ENCODE measurements at places on chromosomes 1 and 21.
A peak's percentile ranks its signal among the peaks of the same experiment; 100 is the strongest.

DNA sequence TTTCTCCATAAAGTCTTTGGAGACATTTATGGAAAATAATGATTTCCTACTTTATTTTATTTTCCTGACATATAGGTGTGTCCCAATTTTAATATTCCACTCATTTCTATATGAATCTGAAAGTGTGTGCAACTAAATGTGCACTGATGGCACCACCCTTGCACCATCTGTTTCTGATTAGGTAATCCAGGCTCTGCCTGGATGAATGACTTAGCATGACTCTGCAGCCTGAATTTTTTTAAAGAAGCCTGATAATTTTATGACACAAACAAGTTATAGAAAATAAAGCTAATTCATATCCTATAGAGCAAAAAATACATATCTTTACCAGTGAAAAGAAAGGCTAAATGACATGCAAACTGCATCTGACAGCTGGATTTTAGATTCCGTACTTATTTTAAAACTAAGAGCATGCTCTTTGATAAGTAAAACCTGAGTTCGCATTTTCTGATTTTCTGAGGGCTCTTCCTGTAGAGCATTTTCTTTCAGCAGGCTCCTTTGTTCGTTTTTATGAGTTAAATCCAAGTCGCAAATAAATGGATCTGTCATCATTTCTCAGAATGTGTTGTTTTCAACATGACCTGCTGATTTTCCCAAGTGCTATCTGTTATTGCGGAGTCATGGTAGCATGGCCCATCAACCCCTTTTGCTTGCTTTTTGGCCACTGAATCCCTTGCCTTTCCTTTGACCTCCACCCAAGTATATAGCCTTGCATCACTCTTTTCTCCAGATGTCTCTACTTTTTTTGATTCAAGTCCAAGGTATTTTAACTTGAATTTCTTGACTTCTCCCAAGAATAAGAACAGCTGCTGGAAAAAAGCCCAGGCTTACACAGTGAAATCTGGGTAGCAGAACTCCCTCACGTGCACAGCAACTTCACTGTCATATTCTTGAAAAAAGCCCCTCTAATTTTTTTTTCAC, 52.8 kb upstream of the LYPLAL1 start:
- no peak for DNase-seq

GRCh38 chr1:214989341-214989740, 93.2 kb upstream of the KCNK2 start:
- DNase-seq = no peak

GRCh38 chr1:183821889-183822611, 17.1 kb downstream of the RGL1 start:
- DNase-seq = no peak

GRCh38 chr1:70518106-70518505, 107.0 kb downstream of the CTH start:
- DNase-seq = no peak

DNA sequence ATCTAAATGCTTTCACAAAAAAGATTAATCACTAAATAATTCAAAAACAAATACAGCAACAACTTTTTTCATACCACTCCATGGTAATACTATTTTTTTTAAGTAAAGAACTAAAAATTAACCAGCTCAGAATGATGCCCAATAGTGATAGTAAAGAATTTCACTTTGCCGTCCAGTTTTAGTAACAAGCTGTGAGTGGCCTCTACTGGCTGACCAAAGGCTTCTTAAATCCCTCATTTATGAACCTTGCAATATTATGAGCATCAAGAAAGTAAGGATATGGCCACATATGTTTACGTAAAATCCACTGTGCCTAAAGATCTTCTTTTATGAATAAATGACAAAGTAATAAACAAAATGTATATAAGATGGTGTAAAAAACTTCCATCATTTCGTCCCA, 108.6 kb downstream of the GPATCH2 start:
- no peak for DNase-seq

DNA sequence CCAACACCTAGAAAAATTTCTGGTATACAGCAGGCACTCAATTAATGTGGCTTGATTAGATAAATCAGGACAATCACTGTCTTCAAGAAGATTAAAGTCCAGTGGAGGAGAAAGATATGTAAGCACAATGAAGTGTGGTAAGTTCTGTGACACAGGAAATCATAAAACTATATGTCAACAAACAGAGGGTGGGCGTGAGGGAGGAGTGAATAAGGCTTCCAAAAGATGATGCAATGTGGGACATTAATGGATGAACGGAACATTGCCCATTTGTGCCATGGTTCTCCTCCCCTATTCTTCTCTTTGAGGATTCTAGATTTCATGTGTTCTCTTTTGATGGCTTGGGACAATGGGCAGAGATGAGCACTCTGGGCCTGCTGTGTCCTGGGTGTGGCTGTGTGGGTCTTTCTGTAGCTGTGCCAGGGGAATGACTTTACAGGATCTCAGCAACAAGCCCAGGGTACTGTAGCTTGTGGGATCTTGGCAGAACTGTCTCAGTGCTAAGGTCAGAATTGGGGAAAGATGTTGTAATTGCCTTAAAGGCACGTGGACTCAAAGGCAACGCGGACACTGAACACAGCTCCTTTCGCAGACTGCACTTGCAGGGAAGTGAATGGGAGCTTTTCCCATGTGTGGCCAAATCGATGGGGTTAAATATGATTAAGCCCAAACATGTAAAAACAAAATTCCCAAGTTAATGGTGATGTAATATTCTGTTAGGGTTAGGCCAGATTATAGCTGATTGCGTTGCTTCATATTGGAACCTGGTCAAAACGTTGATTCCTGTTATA, 366.9 kb downstream of the TGFB2 start:
- DNase-seq = no peak

GRCh38 chr1:64942675-64943074, 23.7 kb downstream of the JAK1 start:
- no peak for DNase-seq

- DNase-seq = no peak
Measured at GRCh38 chr1:109167001-109167506, 46.7 kb upstream of the SARS1 start.

DNA sequence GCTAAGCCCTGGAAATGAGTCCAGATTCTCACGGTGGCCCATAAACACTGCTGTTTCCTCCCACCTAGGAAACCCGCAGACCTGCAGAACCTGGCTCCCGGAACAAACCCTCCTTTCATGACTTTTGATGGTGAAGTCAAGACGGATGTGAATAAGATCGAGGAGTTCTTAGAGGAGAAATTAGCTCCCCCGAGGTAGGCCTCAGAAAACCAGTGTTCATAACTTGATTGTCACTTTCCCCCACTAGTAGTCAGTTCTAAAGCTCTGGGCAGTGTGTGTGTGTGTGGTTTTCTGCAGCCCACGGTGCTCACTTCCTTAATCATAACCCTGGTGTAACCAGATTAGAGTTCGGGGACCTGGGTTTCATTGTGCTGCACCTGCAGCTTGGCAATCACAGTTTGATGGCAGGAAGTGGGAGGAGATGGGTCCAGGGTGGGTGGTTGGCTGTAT, 39.1 kb downstream of the CLIC6 start:
- DNase-seq = peak; percentile 4

DNA sequence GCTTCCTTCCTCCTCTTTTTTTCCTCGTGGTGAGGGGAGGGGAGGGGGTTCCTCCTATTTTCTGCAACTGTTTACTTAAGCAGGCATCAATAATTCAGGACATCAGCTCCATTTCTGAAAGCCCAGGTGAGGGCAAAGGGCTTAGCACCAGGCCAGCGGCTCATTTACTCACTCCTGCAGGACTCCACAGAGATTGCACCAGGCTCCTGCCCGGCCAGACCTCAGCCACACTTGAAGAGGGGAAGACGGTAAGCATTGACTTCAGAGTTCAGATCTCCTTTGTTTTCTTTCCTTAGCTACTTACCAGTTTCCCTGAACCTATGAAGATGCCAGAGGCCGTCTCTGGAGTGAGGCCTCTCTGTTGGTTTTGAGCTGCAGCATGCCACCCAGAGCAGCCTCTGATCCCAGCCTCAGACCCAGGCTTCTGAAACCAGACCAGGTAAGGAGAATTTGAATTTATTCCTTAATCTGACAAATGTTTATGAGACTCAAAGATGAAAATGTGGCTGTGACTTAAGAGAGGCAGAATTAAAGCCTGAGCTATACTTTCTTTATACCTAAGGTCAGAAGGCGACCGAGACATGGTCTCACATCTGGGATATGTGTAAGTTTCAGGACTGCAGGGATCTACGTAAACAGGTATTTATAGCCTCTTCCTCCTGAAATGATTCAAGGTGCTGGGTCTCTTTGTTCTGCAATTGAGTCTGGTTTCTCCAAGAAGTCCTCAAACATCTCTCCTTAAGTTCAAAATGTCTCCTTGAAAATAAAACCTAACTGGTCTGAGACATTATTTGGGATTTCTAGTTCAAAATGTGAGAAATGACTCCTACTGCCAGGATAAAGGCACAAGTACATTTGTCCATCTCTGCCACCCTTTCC, 272.5 kb upstream of the RUNX1 start:
- DNase-seq = no peak

- DNase-seq = no peak
Measured at GRCh38 chr1:24875257-24875656, 54.8 kb downstream of the RUNX3 start.

GRCh38 chr1:168488138-168488537, 55.7 kb downstream of the XCL2 start:
- DNase-seq = no peak

- DNase-seq = no peak
Measured at GRCh38 chr1:73306899-73307555, 890.9 kb downstream of the LRRIQ3 start.

GRCh38 chr21:14284481-14284880, 68.5 kb downstream of the RBM11 start:
- DNase-seq = no peak

DNA sequence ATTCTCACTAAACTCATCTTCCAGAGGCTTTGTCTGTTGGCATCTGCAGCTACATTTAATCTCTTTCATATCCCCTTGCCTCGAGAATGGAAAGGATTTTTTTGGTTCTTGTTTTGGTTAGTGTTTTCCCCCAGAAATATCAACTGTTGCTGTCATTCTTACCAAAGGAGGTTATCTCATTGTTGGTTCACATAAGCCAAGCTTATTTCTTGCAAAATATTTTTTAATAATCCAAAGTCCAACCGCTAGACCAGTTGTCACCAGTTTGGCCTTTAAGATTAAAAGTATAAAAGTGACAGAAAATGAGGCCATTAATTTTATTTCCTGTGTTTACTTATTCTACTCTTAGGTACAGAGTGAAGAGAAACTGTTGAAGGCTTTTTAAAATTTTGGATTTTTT, 66.5 kb upstream of the PROX1 start:
- no peak for DNase-seq

- no peak for DNase-seq
Measured at GRCh38 chr1:25192154-25192553, 40.1 kb downstream of the SYF2 start.

GRCh38 chr1:28306301-28306949, 22.4 kb upstream of the MED18 start:
- DNase-seq = no peak

- DNase-seq = no peak
Measured at GRCh38 chr1:70778056-70778762, 269.4 kb downstream of the PTGER3 start.

GRCh38 chr1:52119301-52120079, 22.4 kb upstream of the ZFYVE9 start:
- no peak for DNase-seq

DNA sequence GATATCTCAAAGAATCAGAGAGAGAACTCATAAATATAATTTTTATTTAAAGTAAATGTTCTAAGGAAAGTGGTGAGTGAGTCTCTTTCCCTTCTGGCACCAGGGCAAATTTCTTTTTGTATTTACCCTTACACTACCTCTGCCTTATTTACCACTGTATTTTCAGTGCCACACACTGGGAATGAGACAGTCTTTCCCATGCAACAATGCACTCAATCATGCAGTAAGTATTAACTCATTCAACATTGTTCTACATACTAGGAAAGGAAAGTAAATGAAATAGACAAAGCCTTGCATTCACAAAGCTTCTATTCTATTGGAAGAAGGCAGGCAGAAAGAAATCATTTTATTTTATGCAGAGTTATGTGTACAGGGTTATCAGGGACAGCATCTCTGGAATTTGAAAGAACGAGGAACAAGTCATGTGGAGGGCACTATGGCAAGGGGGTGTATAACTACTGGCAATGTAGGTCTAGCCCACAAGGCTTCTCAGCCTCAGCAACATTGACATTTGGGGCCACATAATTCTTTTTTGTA, 129.8 kb upstream of the PRDX6 start:
- DNase-seq = no peak

DNA sequence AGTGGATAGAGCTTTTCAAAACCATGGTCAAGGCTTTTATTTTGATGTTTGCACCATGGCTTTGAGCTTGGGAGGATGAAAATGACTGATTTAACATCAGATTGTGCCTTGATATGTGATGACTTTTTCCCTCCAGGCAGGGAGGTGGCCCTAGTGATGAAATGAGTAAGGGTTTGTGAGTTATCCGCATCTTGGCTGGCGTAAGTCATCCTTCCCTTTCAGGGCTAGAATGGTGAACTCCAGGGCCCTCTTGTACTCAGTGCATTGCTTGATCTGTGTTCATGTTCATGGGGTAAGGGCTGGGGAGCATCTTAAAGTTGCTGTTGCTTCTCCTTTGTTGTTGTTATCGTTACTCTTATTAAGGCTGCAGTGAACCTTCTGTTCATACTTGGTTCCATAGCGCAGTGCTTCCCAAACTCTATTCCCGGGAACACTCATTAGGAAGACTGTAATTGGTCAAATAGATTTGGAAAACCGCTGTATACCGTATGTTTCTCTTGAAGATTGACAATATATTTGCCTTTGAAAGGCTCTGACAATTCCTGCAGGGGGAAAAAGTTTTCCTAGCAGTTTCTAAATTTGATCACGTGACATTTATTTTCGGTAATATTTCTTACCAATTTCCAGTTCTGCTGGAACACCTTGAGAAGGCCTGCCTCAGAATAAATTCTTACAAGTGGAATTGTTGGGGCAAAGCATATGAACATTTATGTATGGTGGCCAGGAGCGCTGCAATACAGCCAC, 23.1 kb downstream of the GPR137B start:
- no peak for DNase-seq

DNA sequence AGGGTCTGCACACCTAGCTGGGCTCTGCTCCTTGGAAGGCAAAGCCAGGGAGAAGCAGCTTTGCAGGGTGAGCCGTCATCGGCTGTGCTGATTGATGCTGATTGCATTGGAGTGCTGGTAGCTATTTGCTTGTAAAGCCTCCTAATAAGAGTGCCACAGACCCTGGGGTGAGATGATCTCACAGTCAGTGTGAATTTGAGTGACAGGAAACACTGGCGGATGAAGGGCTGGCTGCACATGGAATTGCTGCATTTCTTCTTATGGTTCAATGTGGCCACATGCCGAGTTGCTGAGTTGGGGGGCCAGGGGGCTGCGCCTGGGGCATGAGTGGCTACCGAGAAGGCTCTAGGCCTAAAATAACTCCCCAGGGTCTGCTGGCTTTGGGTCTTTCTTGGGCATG, 138.2 kb upstream of the CACNA1E start:
- no peak for DNase-seq

GRCh38 chr1:20114021-20114648, 5.2 kb downstream of the PLA2G2D start:
- no peak for DNase-seq

Measured in stimulated activated CD4-positive, alpha-beta T cell treated with anti-CD3 and anti-CD28 coated beads, Interleukin-1b, Interleukin-23, amount 100 ng/mL, for 24 hours (primary cell).